ENCODE measurements at places on chromosomes 7 and 10.

GRCh38 chr7:4345004-4345403, 337.1 kb upstream of the FOXK1 start:
- DNase-seq, result no peak

GRCh38 chr10:79380125-79380945, 33.1 kb downstream of the PPIF start:
- no peak for DNase-seq

DNA sequence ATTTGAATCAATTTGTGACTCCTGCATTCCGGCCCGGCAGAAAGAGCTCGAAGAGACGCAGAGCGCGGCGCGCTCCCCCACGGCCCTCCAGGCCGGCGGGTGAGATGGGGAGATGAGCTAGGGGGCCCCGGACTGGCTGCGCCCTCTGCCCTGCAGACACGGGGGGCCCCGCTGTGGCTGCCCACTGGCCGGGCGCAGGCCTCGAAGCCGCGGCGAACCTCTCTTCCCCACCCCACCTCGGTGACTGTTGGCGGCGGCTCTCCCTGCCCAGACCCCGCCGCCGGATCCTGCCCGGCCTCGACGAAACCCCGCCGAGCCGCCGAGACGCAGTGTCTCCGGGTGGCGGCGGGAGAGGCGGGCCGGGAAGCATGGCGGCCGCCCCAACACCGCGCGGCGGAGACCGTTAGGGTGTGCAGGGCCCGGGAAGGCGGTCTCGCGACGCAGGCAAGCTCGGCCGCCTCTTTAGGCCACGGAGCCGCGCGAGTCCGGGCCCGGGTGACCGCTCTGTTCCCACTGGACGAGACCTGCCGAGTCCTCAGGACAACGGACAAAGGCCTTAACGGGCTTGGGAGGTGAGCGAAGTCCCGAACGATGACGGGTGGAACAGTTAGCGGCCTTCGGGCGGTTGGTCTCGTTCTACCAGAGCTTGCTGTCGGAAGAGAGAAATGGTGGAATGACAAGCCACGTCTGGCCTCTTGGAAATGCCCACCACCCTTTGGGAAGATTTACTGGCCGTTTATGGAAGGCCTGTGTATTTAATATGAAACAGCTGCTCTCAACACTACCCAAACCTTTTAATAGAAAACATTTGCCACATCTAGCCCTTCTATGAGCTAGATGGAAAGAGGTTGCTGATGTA, 24.3 kb downstream of the NUP42 start:
- DNase-seq, result peak; percentile 44

GRCh38 chr10:121332829-121333765, 265.1 kb downstream of the FGFR2 start:
- DNase-seq, result no peak

GRCh38 chr10:79336276-79336675, 11.0 kb upstream of the PPIF start:
- no peak for DNase-seq

DNA sequence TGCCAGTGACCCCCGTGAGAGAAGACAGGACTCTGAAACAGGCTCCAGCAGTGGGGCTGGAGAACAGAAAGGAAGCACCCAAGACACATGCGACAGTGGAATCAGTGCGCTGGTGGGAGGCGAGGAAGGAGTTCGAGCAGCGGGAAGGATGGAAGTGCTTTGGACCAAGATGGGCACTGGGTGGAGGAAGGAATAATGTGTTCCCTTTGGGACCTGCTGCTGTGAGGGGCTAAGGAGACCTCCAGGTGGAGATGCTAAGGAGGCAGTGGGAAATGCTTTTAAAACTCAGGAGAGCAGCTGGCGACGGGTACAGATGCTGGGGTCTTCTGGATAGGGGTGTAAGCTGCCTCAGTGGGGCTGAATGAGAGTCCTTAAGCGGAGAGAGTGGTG, 109.7 kb upstream of the ANLN start:
- DNase-seq, result no peak

- no peak for DNase-seq
Measured at GRCh38 chr10:126218778-126219649, 169.3 kb downstream of the ADAM12 start.

- no peak for DNase-seq
Measured at GRCh38 chr7:83469491-83469890, 179.4 kb downstream of the SEMA3E start.

DNA sequence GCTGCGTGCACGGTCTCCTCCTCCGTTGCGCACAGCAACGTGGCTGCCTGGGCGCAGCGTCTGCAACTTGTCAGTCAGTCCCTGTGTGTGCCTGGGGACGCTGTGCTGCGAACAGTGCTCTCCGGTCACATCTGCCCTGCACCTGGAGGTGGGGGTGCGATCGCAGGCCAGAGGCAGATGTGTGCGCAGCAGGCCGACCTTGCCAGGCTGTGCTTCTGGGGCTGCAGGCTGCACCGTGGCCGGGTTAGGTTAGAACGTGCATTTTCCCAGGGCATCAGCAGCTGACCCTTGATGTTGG, 8.2 kb upstream of the GET4 start:
- no peak for DNase-seq

- no peak for DNase-seq
Measured at GRCh38 chr7:91316426-91316825, 52.2 kb downstream of the FZD1 start.

- DNase-seq, result peak; percentile 59
Measured at GRCh38 chr10:22314852-22315251, 1.3 kb upstream of the COMMD3 start.

GRCh38 chr10:16843252-16843870, 26.1 kb upstream of the RSU1 start:
- DNase-seq, result peak; percentile 86

DNA sequence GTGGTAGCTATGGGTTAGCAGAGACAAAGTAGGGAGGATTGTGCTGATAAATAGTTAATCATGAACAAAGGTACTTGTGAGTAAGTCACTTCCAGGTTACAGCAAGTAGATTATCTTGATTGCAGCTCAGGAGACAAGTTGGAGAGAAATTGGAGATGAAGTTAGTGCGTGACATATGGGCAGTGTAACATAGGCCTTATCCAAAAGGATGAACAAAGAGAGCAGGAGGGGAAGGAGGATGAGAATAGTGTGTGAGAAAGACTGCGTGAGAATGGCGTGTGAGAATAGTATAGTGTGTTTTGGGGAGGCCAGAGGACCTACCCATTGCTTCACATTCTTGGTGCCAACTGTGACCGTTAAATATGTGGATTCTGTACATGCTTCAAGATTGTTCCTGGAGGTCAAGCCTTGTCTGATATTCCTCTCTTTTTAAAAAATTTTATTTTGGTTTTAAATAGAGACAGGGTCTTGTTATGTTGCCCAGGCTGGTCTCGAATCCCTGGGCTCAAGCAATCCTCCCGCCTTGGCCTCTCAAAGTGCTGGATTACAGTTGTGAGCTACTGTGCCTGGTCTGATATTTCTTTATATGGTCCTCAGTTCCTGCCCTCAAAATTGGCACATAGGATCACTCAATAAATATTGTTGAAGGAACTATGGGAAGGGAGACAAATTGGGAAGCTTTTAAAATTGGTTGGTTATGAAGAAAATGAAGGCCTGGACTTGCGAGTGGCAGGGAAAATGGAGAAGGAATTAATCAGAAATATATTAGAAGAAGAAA, 3.2 kb downstream of the VCL start:
- no peak for DNase-seq

- peak; percentile 8 for DNase-seq
Measured at GRCh38 chr10:47071891-47072290, 160.7 kb downstream of the PTPN20 start.

DNA sequence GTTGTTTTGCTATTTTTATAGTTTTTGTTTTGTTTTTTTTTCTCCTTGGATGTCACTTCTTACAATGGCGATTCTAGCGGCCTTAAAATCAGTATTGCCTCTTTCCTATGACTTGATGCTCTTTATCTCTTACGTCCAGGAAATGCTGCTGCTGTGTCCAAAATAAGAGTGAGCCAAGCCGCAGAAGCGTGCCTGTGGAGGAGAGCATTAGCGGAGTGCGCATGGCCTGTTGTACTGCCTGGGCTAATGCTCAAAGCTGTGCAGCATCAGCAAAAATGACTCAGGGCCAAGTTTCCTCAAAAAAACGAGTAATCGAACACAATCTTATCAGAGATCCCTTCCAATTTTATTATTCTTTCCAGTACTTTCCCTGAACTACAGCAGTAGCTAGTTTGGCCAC, 18.5 kb upstream of the GAD2 start:
- no peak for DNase-seq

DNA sequence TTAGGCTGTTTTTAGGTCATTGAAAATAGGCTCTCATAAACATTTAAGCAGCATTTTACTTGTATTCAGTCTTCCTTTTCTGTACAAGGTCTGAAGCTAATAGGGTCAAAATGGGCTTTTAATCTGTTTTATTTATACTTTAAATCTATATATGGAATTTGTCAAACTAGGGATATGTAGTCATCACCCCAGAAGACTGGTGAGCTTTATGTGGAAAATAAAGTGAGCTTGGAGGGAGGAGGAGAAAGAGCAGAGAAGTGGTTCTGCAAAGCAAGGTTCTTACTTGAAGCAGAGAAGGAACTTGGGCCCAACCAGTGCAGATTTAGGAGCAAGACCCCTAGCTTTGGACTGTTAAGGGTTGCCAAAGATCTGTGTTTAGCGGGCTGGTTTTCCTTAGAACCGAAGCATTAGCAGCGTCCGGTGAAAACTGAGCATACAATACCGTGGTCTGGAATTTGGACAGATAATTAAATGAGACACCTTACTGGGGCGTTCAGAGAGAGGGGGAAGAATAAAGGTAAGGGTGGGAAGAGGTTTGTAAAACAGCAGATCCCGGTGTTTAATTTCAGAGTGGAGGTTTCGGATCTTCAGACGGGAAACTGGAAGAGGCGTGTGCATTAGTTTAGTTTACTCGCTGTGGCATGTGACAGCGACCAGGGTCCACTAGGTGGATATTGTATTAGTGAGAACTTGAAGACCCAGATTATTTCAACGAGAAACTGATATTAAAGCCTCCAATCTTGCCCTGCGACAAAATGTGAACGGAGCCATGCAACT, 2.4 kb downstream of the BAMBI start:
- peak; percentile 58 for DNase-seq

Measured in common myeloid progenitor, CD34-positive (primary cell).